AG04449 (cell line): ENCODE measurements at places on chromosomes 16 and 17.

GRCh38 chr16:50284131-50284911 is 18.0 kb downstream of the ADCY7 start:
- DNase-seq, result no peak

- DNase-seq, result no peak
Measured at GRCh38 chr17:66633317-66633965, 201.5 kb upstream of the CACNG5 start.

GRCh38 chr17:76276069-76276431 is 10.9 kb downstream of the UBALD2 start:
- no peak for DNase-seq

DNA sequence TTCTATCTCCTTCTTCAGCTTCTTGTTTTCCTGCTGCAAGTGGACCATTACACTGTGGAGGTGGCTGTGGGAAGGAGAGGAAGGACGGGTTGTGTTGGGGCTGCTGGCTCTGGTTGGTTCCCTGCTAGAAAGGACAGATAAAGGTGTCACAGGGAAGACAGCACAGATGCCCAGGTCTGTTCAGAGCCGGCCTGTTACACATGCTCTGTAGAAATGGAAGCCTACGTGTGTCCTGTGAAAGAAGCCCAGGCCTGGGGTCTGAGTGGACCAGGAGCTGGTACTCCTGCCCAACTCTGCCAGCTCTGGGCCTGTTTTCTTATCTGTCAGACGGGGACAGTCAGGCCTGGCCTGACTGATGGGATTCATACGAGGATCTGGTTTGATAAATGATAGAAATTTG is 26.4 kb downstream of the DHX38 start:
- DNase-seq, result no peak

DNA sequence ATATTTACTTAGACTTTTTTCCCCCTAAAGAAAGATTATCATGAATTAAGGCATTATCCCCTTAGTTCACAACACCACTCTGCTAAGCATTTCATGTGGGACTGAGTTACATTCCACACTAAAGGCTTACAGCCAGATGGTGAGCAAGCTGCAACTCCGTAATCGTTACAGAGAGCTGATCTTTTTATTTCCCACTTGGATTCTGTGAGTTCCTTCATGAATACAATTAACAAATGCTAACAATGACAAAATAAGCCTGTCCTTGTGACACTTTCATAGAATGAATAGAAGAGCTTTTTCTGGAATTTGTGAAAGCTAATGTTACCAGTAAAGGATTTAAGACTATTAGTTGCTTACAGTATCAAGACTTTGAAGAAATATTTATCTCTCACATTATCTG is 8.7 kb downstream of the OGFOD1 start:
- DNase-seq, result no peak

DNA sequence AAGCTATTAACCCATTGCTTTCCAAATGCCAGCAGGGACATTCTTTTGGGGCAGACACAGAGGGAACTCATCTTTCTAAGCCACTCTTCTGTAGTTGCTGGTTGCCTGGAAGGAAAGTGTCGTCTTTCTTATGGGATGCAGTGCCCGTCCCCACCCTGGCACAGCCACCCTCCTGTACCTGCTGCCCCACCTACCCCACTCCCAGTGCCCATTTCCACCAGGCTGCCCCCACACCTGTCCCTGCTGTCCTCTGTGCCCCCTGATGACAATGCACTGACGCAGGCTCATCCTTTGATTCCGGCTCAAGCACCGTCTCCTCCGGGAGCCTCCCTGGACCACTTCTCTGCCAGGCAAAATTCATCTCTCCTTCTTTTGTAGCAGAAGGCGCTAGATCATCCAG is 190.4 kb upstream of the CDH5 start:
- no peak for DNase-seq

DNA sequence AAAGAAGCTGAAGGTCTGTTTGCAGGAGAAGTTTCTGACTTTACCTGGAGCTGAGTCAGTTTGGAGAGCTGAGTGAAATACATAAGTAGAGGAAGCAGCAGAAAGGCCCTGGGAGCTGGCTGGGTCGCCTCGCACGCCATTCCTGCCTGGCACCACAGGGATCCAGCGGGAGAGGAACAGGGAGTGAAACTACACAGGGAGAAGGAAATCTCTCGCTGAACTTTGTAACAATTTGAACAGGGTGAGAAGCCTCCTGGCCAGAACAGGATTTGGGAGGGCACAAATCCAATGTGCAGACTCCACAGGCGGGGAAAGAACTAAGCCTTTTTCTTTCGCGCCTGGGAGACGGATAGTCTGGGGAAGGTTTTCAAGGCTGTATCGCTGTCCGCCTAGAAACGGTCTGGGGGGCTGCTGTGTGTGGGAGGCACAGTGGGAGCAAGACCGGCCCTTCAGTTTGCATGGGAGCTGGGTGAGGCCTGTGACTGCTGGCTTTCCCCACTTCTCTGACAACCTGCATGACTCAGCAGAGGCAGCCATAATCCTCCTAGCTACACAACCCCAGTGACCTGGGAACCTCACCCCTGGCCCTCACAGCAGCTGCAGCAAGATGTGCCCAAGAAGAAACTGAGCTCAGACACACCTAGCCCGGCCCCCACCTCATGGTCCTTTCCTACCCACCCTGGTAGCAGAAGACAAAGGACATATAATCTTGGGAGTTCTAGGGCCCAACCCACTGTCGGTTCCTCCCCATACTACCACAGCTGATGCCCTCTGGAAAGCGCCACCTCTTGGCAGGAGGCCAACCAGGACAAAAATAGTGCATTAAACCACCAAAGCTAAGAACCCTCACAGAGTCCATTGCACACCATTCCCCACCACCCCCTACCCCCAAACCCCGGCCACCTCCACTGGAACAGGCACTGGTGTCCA is 778.6 kb downstream of the KCNJ2 start:
- DNase-seq, result no peak

- DNase-seq, result no peak
Measured at GRCh38 chr16:306911-307370, 24.0 kb downstream of the PDIA2 start.

GRCh38 chr17:27631411-27631760 is 398 bp downstream of the LGALS9 start:
- DNase-seq, result no peak

GRCh38 chr16:84704253-84704652 is 4.5 kb downstream of the USP10 start:
- DNase-seq, result no peak

- DNase-seq, result no peak
Measured at GRCh38 chr16:47979616-47980182, 176.1 kb downstream of the ABCC12 start.

DNA sequence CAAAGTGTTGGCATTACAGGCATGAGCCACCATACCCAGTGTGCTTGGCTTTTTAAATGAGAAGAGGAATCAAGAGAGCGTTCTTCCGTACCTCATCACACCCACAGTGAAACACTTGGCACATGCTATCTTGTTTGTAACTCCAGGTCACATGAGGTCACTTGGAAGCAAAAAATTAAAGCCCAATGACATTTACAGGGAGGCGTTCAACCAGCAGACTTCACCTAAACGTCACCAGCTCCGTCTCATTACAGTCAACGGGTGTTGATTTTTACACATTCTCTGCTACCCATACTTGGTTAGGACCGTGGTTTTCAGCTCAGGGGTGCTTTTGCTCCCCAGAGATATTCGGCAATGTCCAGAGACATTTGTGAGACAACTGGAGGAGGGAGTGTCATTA is 127.0 kb downstream of the XYLT1 start:
- no peak for DNase-seq

GRCh38 chr17:57211543-57211942 is 44.8 kb upstream of the MSI2 start:
- DNase-seq, result no peak

DNA sequence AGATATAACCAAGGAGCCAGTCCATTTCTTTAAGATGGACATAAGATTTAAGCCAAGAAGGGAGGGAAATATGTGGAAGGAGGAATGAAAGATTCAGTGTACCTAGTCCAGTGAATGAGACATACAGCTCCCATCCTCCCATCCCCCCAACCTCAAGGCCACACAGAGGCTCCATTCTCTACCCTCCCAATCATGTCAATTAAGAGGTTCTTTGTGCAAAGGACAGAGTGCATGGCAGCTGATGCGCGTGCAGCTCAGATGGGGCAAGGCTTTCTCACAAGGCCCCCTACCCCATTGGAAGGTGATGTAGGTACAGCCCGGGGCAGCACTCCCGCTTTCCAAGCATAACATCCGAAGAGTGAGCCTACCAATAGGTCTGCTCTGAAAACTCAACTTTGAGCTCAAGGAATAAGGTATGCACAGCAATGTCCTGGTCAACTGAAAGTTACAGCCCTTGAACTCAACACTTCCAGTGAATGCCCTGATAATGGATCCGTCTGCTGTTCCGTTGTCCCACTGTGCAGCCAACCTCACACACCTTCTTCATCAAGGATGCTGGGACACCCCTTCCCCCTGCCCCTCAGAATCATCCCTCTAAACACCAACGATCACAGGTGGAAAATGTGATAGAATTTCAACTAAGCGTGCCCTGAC is 458.1 kb downstream of the SOX9 start:
- no peak for DNase-seq

- no peak for DNase-seq
Measured at GRCh38 chr17:49121696-49122292, 10.8 kb upstream of the B4GALNT2 start.

DNA sequence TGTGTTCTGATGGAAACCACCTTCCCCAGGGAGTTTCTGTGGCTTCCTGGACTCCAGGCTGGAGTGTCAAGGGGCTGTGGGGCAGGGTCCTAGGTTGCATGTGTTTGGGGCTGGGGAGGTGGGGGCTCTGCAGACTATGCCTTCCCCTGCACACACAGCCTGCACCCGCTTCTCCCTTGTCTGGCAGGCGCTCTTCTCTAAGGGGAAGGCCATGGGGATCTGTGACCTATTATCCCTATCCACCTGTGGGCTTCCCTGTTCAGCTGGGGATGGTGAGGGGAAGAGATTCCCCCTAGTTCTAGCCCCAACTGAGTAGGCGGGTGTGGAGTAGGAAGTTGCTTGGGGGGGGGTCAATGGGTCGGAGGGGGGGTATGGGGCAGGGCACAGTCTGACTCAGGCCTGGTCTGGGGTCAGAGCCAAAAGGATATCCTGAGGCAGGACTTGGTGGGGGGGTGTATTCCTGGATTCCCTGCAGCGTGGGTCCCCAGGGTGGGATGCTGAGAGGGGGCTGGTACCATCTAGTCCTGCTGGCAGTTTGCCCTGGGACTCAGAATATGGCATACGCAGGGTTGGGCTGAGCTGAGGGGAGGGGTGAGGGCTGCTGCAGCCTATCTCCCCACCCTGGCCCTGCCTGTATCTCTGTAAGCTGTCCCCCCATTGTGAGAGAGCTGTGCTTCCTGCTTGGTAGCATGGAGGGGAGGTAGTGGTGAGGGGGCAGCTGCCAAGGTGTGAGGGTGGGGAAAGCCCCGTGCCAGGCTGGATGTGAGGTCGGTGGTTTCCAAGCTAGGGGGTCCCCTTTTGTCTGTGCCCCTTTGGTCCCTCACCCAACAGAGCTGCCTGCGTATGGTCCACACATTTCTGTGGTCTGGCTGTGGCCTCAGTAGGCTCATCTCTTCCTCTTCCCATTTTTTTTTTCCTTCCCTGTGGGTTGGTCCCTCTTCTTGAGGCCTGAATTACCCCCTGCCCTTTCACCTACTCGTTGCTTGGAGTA is 14.7 kb downstream of the RARA start:
- no peak for DNase-seq

DNA sequence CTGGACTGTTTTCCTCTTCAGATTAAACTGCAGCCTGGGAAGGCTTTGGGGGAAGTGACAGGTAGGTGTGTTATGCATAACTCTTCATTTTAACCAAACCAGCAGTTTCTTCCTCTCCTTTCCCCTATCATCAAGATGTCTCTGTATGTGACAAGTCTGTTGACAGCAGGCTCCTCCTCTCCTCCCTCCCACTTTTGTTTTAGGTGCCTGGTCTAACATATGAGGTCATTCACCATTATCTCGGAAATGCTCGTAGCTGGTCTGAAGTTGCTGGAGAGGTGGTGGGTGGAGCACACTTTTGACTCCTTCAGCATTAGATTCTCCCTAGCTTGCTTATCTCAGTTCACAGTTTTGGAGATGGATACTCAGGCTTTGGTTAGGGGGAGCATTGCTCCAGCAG is 571.0 kb upstream of the EEF2KMT start:
- DNase-seq, result no peak

DNA sequence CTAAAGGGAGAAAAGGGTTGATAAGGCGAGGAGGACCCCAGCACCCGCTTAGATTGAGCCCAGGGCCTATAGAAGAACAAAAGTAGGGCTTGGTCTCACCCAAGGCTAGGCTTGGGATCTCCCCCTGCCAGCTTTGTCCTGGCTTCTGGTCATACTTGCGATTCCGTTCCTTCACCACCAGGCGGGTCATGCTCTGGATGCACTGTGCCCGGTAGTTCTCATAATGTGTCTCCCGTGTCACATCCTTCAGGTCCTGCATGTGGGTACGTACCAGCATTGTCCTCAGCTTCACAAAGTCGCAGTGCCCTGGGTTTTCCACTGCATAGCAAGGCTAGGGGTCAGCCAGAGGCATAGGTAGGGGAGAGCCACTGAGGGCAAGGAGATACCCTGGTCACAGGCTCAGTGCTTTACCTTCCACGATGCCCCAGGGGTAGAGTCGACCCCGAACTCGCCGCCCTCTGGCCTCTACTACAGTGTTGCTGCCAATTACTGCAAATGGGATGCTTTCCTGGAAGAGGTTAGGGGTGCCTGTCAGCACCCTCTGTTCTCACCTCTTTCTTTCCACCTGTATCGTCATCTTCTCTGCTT is 6.5 kb upstream of the MTMR4 start:
- no peak for DNase-seq

DNA sequence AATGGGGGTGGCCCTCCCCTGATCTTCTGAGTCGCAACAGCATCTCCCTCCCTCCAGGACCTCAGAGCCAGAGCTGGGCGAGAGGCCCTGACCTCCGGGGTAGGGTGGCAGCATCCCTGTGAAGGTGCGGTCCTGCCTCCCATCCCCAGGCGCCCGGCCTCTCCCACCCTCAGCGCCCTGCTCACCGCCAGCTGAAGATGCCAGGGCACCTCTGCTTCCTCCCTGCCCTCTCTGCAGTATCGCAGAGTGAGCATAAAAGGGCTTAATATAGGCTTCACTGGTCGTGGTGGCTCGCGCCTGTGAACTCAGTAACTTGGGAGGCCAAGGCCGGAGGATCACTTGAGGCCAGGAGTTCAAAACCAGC is 10.7 kb upstream of the MPP2 start:
- DNase-seq, result no peak

- DNase-seq, result no peak
Measured at GRCh38 chr17:40092581-40092980, 7.8 kb downstream of the NR1D1 start.

DNA sequence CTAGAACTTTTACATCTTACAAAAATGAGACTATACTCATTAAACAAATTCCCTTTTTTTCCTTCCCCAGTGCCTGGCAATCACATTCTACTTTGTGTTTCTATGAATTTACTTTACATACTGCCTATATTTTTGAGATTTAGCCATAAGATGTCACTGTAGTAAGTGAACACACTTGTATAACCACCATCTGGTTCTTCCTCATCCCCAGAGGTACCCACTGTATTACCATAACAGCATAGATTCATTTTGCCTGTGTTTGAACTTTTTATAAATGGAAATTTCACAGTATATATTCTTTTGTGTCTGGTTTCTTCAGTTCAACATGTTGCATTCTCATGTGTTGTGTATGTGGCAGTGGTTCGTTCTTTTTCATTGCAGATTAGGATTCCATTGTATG is 15.8 kb downstream of the CYB5B start:
- no peak for DNase-seq

GRCh38 chr17:36705874-36706731 is 104.7 kb downstream of the MRM1 start:
- no peak for DNase-seq
